Activated naive CD4-positive, alpha-beta T cell (primary cell): ENCODE measurements at places on chromosomes 4 and X.

DNA sequence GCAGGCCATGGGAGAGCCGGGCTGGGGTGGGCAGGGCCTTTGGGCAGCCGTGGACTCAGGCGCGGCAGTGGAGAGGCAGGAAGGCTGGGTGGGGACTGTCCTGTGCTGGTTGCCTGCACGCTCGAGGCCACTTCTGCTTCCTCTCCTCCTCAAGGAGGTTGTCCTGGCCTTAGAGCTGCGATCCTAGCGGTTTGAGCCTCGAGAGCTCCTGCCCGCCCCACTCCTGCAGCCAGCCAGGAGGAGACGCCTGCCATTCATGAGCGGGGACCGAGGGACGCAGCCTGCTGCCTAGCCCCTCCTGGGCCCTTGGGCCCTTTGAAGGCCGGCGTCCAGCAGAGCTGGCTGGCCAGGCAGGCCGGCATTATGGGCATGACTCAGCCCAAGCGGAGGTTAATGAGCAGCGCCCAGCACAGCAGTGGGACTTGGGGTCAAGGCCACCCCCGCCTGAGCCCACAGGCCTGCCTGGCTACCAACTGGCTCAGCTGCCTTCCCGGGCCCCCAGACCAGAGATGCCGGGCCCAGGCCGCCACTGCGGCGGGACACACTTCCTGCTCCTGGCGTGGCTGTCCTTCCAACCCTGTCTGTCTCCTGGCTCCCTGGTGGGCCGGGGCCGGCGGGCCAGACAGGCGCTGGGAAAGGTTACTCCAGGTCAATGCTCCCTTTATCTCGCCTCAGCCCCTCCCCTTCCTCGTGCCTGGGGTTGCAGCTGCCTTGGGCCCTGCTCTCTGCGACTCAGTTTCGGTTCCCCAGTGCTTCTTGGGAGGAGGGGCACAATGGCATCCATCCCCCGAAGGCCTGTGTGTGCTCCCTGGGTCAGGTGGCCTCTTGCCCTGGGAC is 1.8 kb downstream of the ABCD1 start:
- no peak for DNase-seq

GRCh38 chr4:96355414-96355813 is 515.5 kb downstream of the PDHA2 start:
- no peak for DNase-seq

DNA sequence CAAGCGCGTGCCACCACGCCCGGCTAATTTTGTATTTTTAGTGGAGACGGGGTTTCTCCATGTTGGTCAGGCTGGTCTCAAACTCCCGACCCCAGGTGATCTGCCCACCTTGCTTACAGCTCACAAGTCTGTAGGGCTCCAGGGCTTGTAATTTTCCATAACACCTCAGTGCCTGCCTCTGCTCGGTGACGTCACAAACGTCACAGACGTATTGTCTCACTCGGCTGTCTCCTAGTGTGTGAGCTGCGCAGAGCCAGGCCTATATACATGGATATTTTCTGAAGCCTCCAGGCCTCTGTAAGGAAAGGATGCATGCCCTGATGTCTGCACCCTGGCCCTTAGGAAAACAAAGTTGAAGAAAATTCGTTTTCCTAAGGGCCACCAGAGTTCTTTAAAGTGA is 8.6 kb upstream of the NKRF start:
- no peak for DNase-seq

DNA sequence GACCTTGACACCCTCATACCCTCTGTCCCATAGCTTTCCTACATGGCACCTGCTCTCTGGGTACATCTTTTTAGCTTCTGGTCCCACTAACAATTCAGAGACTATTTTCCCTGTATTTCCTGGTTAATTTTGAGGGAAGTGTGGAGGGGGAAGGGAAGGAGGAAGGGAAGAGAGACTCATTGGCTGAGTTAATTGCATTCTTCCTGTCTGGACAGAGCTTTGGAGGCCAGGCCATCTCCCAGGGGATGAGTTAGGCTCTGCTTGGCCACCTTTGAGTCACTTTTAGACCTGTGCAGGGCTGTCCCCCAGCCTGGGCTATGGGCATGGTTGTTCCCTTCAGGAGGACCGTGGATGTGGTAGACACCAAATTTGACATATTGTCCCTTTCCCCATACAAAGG is 167.9 kb upstream of the PGRMC2 start:
- DNase-seq = no peak

- no peak for DNase-seq
These were observed 86.8 kb downstream of the FRMPD4 start for GRCh38 chrX:12225107-12225506.

DNA sequence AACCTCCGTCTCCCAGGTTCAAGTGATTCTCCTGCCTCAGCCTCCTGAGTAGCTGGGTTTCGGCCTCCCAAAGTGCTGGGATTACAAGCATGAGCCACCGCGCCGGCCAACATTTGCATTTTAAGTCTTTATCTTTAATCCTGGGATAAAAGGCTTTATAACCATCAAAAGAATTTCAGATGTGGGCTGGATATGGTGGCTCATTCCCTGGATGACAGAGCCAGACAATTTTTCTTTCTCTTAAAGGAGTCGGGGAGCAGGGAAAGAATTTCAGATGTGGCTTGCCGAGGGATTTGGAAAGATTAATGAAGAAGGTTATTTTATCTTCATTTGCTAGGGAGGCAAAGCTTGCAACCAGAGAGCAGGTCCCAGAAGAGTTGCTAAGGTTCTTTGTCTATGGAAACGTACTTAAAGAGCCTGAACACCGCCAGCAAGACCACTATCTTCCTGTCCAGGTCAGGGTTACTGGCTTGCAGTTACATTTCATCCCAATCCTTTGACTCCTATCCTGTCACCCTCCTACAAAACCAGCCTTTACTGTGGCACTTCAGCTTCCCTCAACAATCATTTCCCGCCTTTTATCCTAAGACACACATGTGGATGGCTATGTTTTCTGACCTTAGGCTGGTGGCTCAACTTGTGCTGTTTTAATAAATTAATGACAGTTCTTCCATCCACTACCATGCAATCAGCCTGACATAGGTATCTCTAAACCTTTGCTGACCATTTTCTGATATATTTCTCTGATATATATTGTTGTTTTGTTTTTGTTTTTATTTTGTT is 3.9 kb upstream of the KLHL8 start:
- DNase-seq = no peak

DNA sequence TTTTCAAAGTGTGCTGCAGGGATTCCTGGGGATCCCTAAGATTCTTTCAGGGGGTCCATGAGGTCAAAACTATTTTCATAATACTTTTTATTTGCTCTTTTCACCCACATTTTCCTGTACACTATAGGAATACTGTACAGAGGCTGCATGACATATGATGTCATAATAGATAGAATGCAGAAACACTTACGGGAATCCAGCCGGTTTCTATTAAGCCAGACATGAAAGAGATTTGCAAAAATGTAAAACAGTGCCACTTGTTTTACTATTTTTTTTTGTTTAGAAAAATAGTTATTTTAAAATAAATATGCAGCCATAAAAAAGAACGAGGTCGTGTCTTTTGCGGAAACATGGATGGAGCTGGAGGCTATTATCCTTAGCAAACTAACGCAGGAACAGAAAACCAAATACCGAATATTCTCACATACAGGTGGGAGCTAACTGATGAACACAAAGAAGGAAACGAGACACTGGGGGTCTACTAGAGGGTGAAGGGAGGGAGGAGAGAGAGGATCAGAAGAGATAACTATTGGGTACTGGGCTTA is 5.0 kb downstream of the ZFX start:
- DNase-seq = no peak

GRCh38 chr4:119570401-119570800 is 58.2 kb downstream of the PDE5A start:
- no peak for DNase-seq

GRCh38 chr4:140995058-140995457 is 138.2 kb downstream of the RNF150 start:
- DNase-seq = no peak

DNA sequence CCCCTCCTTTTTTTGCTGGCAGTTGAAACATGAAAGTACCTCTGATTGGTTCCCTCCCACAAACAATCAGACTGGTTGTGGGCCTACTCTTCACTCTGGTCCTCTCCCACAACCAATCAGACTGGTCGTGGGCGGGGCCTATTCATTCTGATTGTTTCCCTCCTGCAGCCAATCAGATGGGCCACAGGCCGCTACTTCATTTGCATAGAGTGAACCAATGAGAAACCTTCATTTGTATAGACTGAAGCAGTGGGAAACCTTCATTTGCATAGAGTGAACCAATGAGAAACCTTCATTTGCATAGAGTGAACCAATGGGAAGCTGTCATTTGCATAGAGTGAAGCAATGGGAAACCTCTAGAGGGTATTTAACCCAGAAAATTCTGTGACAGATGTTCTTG is 55.2 kb downstream of the TRMT44 start:
- DNase-seq = no peak

DNA sequence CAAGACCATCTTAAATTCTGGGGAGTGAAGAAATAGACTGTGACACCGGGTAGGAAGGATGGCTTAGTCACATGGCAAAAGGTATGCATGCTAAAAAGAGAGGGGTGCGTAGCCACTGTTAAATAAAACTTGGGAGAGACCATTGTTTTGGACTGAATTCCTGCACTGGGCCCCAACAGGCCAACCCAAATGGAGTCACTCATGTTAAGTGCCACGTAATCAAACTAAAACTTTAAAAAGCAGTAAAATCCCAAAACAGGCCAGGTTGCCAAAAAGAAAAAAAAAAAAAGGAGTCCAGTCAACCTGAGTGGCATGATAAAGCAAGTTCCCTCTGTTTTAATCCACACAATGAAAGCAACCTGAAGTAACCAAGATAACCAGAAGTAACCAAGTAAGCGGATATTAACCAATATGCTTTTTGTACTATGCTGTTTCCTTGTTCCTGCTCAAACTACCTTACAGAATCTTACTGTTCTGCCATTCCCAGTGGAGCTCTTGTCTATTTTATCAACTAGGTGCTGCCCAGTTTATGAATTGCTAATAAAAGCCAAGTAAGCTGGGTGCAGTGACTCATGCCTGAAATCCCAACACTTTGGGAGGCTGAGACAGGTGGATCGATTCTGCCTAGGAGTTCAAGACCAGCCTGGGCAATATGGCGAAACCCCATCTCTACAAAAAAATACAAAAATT is 124.6 kb upstream of the ENPP6 start:
- DNase-seq = no peak

DNA sequence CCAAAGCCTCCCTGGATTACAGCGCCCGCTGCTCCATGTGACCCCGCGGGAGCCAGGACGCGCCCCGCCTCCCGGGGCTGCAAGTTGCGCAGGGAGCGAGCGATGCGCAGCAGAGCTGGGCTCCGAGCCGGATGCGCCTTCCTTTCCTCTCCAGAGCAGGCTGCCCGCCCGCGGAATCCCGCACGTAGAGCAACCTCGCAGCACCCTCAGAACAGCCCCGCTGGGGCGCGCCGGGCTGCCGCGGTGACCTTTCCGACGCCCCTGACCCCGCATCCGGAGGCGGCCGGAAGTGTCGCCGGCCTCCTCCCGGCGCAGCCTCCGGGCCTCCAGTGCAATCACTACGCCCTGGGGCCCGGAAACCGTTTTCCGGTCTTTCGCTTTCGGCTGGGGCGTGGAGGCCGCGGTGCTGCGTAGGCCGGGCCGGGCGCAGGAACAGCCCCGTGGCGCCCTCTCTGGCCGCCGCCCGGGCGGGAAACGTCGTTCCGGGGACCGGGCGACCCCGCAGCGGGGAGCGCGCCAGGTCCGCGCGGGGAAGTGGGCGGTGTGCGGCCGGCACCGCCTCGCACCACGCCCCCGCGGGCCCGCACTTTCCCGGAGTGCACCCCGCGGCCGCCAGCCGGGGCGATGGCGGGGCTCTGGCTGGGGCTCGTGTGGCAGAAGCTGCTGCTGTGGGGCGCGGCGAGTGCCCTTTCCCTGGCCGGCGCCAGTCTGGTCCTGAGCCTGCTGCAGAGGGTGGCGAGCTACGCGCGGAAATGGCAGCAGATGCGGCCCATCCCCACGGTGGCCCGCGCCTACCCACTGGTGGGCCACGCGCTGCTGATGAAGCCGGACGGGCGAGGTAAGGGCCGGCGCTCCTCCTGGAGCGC is at the start of gene CYP4V2:
Gene CYP4V2 (plus strand): TSS at position 368 of the 866 bp plus-strand sequence. CDS start 257 bp downstream, at position 625.
- peak; percentile 80 for DNase-seq

- no peak for DNase-seq
These were observed 11.8 kb upstream of the HPGDS start for GRCh38 chr4:94354474-94354896.

DNA sequence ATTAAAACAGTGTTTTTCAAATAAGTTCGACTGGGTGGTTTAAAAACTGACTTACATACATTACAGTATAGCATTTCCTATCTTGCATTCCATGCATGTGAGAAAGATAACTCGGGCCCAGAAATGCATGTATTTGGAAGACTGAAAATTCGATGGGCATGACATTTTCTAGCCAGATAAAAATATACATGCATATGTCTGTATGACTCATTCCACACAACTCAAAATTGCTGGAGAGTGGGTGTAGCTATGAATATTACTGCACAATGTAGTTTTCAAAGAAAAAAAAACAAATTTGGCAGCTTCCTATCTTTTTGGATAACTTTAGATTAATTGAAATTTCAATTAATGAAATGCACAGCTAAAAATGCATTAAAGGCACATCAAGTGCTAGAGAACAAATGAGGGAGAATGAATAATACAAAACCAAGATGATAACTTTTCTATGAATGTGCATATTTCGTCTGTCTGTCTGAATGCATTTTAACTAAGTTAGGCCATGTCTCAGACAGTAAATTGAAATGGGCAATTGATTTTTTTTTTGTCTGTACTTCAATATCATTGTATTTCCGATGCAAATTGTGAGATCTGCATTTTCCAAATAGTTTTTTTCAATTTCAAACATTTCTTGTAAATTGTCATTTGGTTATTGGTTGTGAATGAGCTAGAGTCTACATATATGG is 54.5 kb upstream of the GABRA2 start:
- DNase-seq = no peak

DNA sequence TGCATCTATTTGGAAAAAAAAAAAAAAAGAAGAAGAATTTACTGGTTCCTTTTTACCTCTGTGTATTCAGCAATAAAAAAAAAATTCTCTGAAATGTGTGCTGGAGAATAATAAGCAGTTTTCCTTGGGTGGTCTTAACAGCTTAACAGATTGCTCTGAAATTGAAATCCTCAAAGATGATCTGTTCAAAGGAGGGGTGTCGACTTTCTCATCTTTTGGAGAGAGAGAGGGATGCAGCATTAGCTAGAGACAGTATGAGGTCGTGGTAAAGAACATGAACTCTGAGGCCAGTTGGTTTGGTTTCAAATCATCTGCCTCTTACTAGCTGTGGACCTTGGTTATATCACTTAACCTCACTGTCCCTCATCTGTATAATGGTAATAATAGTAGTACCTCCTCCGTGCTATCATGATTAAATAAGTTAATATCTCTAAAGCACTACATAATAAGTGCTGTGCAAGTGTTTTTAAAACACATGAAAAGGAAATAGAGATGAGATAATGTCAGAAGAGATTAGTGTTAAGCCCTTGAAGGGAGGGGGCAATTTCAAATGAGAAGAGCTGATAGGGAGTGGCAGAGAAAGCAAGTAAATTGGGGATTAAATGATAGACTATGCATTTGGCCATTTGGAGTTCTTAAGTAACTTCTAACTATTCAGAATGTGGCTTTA is 109.9 kb upstream of the LIMCH1 start:
- no peak for DNase-seq

- DNase-seq = no peak
These were observed 9.1 kb downstream of the IGFBP7 start for GRCh38 chr4:57100979-57101651.

- DNase-seq = no peak
These were observed 184.1 kb upstream of the LEF1 start for GRCh38 chr4:108352664-108353308.
